ENCODE measurements at places on chromosomes 4 and X.
A peak's percentile ranks its signal among the peaks of the same experiment; 100 is the strongest.

DNA sequence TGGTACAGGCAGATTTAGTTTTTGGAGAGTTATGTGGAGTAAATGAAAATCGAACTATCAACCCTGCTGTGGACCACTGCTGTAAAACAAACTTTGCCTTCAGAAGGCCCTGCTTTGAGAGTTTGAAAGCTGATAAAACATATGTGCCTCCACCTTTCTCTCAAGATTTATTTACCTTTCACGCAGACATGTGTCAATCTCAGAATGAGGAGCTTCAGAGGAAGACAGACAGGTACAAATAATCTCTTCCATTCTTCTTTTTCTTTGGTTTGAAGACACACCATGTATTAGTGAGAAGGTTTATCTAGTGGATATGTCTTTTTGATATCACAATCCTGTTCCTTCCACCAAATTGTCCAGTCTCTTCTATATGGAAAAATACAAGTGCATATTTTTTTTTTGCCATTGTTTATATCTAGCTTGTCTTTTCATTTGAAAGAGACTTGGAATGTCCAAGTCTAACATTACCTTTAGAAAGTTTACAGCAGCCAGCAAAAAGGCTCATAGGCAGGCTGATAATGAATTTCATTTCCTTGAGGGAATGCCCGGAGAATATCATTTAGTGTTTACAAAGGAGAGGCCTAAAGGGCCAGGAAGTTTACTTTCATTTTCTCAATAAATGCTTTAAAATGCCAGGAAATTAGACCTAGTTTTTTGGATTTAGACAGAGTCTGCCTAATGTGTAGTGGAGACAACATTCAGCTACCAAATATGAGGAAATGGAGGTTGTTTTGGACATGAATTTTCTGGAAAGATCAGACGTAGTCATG lies 18.6 kb downstream of the AFM start:
- no peak for DNase-seq

- no peak for DNase-seq
Measured at GRCh38 chr4:110009550-110009949, 96.9 kb downstream of the EGF start.

DNA sequence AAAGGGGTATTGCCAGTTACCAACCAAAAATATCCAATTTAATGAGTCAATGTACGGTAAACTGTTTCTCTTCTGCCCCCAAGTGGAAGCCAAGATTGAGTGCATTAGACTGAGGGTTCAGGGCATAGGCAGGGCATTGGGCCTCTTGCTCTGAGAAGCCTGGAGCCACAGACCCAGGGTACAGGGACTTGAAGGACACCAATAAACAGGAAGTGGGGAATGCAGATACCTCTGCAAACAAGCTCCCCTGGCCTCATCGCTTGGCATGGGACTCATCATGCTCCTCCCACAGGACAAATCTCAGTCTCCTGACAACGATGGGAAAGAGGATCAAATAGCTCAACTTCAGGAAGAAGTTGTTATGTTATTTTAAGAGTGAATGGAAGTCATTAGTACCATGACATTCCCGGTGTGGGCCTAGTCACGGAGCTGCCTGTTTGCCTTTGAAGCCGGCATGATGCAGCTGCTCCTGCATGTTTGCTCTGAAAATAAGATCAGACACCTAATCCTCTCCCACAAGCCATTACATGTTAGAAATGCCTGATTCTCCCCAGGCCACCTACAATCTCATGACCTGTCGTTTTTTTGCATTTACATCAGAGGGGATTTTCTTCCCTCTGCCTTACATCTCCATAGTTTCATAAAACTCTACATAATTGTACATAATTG lies 224.2 kb downstream of the RCHY1 start:
- no peak for DNase-seq

- no peak for DNase-seq
Measured at GRCh38 chr4:11053601-11054220, 369.1 kb upstream of the CLNK start.

GRCh38 chr4:29459926-29460325 lies 1260.2 kb upstream of the PCDH7 start:
- DNase-seq, result no peak

- DNase-seq, result no peak
Measured at GRCh38 chr4:36997727-36998126, 246.8 kb upstream of the NWD2 start.

DNA sequence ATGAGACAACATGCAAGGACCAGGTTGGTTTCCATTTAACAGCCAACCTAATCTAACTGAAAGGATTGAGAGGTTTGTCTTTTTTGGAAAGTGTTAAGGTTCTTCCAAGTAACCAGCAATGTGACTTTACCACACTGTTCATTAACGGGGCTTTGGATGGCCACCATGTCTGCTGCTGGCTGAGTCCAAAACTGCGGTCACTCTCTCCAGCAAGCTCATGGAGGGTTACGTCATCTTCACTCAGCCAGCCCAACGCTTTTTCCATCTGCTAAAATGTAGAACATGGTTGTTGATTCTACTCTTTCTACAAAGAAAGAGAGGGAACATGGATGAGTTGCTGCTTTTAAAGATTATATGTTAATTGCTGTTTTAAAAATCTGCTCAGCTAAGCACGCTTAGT lies 11.0 kb downstream of the PKD2 start:
- peak; percentile 91 for DNase-seq

DNA sequence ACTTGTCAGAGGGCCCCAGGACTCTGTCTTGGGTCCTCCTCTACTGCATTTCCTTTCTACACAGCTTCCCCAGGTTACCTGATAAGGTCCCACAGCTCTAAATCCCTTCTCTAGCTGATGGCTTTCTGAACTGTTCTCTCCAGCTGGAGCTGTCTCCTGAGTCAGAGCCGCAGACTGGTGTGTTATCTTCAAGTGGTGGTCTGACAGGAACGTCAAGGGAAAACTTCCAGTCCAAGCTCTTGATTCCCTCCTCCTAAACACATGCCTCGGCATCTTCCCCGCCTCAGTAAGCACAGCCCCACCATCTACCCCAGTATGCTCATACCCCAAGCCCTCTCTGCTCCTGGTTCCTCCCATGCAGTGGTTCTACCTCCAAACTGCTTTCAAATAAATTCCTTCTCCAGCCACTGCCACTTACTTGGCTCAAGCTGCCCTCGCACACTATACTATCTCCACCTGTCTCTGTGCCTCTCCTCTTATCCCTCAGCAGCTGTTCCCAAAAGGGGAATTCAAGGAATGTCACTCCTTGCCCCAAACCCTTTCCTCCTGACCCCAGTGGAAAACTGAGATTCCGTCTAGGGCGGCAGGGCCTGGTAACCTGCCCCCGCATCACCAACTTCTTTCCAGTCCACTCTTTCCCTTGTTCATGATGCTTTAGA lies 17.2 kb upstream of the CENPU start:
- DNase-seq, result peak; percentile 49

DNA sequence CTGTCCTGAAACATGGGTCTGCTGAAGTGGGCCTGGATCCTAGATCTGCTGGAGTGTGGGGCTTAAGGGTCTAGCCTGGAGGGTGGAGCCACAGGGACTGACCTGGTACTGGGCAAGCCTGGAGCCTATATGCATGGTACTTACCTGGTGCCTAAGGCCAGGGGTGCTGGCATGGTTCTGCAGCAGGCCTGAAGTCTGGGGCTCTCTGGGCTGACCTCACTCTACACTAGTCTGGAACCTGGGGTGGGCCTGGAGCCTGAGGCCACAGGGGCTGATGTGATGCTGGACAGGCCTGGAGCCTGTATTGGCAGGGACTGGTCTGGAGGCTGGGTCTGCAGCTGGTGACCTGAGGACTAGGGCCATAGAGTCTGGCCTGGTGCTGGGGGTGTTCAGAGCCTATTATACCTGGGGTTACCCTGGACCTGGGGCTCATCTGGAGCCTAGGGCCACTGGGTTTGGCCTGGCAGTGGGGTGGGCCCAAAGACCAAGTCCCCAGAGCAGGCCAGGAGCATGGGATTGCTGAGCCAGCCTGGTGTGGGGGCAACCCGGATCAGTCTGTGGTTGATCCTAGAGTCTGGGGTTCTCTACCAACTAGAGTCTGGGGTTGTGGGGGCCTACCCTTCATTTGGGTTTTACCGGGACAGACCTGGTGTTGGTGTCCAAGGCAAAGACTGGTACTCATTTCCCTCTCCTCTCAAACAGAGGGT lies 179.6 kb downstream of the SLC4A4 start:
- no peak for DNase-seq

- DNase-seq, result no peak
Measured at GRCh38 chrX:107971636-107972035, 10.5 kb downstream of the TEX13B start.

GRCh38 chrX:138742217-138742616 lies 30.7 kb upstream of the FGF13 start:
- DNase-seq, result no peak

- no peak for DNase-seq
Measured at GRCh38 chrX:480861-481417, 94.2 kb upstream of the PPP2R3B start.

- DNase-seq, result no peak
Measured at GRCh38 chr4:105599932-105600655, 47.7 kb downstream of the ARHGEF38 start.

DNA sequence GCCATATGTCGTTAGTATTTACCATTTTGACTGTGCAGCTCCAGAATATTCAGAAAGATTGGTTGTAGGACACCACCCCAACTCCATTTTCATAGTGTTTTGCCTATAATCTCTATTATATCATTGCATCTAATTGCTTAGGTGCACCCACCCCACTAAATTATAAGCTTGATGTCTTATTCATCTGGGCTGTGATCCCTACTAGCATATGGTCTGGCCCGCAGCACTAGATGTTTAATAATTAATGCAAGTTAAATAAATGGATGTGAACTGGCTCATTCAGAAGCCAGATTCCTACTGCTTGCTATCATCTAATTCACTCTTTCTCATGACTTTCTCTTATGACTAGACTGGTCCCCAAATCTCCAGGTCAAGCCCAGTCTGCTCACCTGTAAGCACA lies 143.5 kb downstream of the RELL1 start:
- no peak for DNase-seq

DNA sequence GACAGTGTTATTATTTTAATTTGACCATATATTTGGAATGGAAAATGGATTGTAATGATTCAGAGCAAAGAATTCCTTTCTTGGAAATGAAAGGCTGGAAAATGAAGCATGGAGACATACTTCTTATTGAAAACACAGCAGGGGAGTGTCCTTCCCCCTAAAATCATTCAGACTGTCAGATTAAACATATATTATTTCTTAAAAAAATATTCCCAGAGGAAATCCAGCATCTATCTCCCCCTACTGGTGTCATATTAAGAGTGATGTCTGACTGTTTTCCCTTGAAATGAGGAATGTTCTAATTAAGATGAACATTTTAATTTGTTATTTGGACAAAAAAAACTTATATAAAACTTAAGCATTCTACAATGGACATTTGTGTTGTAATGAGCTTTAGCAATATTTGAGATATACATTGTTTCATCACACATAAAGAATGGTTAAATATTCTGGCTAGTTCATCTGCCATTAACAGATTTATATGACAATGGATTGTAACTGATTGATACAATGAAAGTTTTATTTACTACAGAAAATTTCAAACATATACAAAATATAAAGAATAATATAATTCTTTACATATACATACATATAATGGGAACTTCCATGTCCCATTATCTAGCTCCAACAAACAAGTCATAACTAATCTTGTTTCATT lies 264.6 kb downstream of the SPRY1 start:
- DNase-seq, result peak; percentile 20

All from astrocyte of the hippocampus (primary cell).